Cerebellar nuclear complex (tissue), 1 donor: ENCODE measurements at places on chromosomes 7 and 10.

DNA sequence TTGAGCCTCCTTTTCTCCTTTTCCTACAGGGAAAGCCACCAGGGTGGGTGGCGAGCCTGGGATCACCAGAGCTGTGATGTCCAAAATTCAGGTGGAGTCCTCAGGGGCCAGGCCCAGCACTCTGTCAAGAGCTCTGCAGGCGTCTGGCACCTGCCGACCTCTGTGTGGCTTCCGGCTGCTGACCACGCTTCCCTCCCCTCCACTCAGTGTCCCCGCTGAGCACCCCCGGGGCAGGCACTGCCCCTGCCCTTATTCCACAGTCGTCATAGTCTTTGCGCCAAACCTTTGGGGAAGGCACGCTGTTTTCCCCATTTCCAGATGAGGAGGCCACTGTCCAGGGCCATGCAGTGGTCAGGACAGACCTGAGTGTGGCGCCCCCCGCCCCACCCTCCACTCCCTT is 7.5 kb downstream of the MTG1 start:
- no peak for DNase-seq

- DNase-seq, result no peak
Measured at GRCh38 chr7:121329191-121330052, 622 bp downstream of the WNT16 start.

- no peak for DNase-seq
Measured at GRCh38 chr10:84292502-84292901, 35.9 kb upstream of the CCSER2 start.

- DNase-seq, result no peak
Measured at GRCh38 chr7:751826-752225, 24.7 kb upstream of the PRKAR1B start.

DNA sequence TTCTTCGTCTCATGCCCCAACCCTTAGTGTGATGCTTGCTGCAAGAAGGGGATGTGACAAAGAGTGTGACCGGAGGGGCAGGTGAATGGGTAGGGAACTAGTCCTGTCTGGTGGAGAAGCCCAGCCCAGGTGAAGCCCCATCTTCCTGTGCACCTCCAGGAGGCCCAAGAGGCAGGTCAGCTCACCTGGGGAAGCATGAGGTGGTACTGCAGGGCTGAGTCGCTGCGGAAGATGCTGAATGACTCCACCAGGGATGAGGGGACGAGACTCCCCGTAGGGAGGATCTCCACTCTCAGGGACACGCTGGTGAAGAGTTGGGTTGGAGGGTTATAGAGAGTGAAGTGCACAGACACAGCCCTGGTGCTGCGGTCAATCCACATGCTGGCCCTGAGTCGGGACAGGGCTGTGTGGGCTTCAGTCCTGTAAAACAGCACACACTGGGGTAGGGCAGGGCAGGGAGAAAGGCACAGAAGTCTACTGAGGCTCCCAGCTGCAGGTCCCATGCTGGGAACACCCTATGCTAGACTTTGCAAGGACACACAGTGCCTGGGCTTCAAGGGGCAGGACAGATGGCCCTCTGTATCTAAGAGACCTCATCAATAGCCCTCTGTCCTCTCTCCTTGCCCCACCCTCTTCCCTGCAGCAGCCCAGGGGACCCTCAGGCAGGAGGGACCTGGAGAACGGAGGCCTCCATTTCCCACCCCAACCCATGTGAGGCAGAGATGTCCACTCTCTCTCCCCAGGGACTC is 136.5 kb downstream of the PKD1L1 start:
- no peak for DNase-seq

DNA sequence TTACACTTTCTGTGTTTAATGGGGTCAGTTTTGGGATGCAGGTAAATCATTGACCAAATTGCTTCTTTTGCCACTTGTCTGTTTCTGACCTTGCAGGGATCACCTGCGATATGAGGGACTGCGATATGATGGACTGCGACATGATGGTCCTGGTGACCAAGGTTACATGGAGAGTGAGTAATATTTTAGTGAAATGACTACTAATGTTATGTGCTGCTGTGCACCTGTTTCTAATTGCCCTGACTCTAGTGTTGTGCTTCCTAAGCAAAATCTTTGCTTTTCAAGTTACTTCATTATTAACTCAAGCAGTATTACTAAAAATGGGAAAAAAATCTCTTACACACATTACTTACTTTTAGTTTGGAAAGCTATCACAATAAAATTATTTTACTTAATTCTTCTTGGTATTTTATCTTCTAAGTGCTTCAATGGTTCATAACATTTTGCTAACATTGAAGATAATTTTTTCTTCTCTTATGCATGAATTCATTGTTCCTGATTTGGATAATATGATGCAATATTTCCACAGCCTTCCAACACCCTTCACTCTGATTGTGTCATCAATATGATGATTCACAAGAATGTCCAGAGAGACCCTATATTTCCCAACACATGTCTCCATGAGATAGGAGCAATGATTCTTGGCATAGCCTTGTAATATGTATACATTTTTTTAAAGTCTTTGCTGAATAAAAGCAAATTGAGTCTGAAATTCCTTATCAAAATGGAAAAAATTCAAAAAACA is 306.2 kb upstream of the AKR1E2 start:
- no peak for DNase-seq

DNA sequence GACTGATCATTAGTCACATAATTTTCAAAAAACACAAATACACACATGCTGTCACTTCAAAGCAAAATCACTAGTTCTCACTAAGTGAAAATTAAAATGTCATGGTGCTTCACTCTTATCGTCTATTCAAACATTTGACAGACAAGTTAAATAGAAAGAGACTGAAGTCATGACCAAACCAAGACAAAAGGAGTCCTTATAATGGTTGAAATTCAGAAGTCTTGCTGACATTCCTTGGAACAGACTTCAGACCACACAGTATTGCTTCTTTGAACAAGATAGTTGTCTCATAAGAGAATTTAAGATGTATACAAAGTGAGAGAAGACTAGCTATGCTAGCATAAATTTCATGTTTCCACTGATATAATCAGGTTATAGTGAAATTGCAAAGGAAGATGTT is 119.5 kb downstream of the SEMA3D start:
- no peak for DNase-seq

DNA sequence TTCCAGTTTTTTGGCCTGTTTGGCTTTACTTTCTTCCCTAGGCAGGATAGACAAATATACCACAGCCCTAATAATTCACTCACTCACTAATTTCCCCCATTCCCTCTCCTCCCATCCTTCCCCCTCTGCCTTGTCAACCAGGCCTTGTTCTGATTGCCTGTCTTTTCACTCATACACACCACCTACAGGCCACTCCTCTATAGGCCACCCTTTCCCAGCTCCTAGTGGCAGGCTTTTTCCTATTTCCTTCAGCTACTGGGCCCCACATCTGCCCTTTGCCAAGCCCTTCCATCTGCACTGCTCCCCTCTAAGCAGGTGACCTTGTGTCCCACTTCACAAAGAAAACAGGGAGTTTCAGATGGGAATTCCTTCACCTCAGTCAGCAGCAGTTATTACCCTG is 59.8 kb upstream of the MSRB2 start:
- no peak for DNase-seq

DNA sequence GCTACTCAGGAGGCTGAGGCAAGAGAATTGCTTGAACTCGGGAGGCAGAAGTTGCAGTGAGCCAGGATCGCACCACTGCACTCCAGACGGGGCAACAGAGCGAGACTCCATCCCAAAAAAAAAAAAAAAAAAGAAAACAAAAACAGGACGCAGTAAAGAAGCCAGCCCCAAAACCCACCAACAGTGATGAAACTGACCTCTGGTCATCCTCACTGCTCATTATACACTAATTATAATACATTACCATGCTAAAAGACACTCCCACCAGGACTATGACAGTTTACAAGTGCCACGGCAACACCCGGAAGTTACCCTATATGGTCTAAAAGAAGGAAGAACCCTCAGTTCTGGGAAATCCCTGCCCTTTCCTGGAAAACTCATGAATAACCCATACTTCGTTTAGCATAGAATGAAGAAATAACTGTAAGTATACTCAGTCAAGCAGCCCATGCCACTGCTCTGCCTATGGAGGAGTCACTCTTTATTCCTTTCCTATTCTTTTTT is 40.0 kb upstream of the EIF4H start:
- no peak for DNase-seq
